ENCODE measurements at places on chromosomes 2 and 18.

- no peak for DNase-seq
Measured at GRCh38 chr2:10019602-10020400, 23.5 kb upstream of the KLF11 start.

DNA sequence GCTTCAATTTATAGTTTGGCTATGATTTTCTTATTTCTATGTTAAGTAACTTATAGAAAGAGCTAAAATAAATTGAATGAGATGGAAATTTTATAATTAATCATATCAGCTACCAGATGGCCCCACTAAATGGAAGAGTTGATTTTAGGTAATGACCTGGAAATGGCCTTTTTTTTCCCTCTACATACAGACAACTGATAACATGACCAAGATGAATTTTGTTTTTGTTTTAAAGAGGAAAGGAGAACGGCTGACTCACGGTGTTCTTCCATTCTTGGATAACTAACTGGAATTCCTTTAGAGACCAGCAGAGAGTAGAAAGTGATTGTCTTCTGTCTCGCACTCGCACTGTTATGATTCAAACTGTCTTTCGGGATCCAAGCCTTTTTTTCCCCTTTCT, 91.0 kb downstream of the TMEM185B start:
- DNase-seq: no peak

- DNase-seq: no peak
Measured at GRCh38 chr2:201707753-201708152, 9.3 kb upstream of the MPP4 start.

- DNase-seq: no peak
Measured at GRCh38 chr2:121754851-121755236, 607 bp upstream of the TSN start.

DNA sequence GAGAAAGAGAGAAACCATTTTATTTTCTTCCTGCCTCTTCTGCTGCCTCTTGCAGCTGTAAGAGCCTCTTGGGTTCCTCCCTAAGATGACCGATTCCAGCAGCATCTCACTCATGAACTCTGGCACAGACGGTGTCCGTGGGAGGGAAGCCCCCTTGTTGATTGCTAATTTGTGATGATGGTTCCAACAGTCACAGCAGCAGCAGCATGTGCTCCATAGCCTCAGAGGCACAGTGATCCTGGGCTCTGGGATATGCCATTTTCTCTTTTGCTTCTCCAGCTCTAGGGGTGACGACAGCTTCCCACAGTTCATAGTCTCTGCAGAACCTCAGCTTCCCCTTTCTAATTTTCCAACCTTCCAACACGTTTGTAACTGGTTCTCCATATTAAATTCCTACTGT, 324.2 kb upstream of the HS6ST1 start:
- DNase-seq: no peak

GRCh38 chr2:45825001-45825651, 173.7 kb downstream of the PRKCE start:
- no peak for DNase-seq

DNA sequence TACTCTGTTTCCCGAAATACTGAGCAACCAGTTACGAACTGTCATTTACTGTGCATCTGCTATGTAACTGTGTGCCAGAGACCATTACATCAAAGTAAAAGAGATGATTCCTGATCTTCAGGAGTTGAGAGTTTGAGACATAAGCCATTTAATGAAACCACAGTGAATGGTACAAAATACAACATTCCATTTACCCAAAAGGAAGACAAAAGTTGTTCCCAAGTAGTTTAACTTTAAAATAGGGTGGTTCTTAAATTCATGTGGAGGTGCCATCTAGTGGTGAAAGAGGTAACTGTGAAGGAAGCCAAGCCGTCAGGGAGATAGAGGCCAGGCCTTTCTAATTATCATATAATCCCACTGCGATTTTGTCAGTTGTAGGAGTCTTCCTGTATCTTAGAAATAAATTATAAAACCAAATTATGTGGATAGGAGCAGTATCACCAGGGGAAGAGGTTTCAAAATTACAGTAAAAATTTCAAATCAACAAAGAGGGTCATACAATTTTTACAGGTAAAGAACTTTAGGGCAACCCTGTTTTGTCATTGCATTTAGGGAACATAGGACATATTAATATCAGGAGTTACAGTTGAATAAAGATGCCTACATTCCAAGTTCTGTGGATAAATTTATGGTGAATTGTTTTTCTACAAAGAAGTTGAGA, 67.7 kb downstream of the EPAS1 start:
- no peak for DNase-seq

DNA sequence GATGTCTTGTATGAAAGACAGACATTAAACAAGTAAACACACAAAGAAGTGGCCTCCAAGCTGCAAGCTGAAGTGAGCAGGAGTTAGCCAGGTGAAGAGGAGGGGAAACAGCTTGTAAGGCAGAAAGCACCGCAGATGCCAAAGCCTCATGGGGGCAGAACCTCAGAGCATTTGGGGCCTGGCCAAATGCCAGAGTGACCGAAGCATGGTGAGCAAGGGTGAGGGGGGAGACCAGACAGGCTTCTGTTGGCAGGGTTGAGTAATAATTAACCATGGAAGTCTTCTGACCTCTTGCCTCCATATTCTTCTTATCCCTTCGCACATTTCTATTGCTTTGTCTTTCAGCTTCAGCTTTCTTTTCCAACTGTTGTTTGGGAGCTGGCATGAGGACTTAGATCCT, 5.6 kb downstream of the QPCT start:
- no peak for DNase-seq

DNA sequence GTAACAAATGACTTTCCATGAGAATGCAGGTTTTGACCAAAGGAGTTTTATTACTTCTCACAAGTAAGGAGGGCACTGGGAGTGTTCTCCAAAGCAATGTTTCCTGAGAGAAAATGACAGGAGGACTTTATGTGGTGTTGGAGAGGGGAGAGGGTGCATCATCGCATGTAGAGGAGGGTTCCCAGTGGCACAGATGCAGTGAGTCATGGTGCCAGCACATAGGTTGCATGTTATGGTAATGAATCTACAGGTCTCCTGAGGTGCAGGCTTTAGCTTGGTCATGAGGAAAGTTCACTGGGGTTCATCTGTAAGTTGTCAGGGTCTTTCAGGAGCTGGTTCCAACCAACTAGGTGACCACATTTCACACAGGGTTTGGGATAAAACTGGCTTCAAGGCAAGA, 30.4 kb downstream of the NAT8 start:
- no peak for DNase-seq
